ENCODE measurements at places on chromosomes 2 and 18. TPM values are rescaled to one million over a fixed set of nuclear protein-coding genes. Genes with fewer than 3 reads are reported as not detected.
A peak's percentile ranks its signal among the peaks of the same experiment; 100 is the strongest.

- no peak for DNase-seq
- H3K36me3 ChIP-seq, result no peaks in the 10 kb centered on the region
- no peaks in the 10 kb centered on the region for H3K4me1 ChIP-seq
These were observed 69.7 kb upstream of the BOD1L2 start for GRCh38 chr18:57077005-57077765.

- H3K27ac ChIP-seq, result no peak overlapping the region
- no peaks in the 10 kb centered on the region for H3K36me3 ChIP-seq
- H3K4me3 ChIP-seq, result no peak overlapping the region
- no peak for DNase-seq
These were observed 312.0 kb upstream of the ETAA1 start for GRCh38 chr2:67085146-67085545.

DNA sequence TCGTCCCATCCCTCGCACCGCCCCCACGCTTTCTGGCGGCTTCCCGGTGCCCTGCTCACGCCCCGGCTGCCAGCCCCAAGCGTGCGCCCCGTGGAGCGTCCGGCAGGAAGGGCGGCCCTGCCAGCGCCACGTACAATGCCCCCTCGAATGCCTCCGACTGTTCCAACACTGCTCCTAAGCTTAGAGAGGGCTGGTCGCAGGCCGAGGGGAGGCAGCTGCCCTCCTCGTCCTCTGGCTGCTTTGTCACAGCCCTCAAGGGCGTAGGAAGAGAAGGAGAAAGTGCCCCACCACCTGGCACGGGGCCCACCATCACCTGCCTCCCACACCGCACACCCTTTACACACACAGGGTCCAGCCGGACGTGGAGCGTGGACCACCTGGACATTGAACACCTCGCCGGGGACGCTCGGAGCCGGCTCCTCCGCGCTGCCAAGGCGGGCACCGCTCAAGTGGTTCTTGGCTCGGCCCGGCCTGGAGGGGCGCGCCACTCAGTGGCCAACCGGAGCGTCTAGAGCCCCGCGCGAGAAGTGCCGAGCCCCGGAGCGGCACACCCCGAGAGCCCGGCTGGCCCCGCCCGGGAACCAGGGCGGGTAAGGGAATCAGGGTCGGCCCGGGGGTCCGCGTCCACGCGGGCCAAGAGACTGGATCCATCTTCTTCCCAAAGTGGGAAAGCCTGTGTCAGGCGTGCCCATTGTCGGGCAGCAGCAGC, 830 bp downstream of the DNER start:
- peaks cover 15% of the 10 kb centered on the region for H3K4me1 ChIP-seq
- no peak overlapping the region for H3K27ac ChIP-seq
- H3K4me3 ChIP-seq, result peak overlapping the region; percentile 33
- DNase-seq, result no peak
- peaks cover 61% of the 10 kb centered on the region for H3K27me3 ChIP-seq
- no peaks in the 10 kb centered on the region for H3K36me3 ChIP-seq

DNA sequence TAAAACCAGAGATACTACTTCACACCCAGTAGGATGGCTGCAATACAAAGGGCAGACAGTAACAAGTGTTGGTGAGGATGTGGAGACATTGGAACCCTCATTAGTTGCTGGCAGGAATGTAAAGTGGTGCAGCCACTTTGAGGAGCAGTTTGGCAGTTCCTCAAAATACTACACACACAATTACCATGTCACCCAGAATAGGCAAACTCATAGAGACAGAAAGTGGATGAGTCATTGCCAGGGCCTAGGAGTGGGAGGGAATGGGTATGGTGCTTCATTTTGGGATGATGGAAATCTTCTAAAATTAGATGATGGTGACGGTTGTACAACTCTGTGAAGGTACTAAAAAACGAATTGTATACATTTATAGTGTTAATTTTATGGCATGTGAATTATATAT, 54.8 kb downstream of the ATP9B start:
- peaks cover 4% of the 10 kb centered on the region for H3K4me1 ChIP-seq
- no peak overlapping the region for H3K4me3 ChIP-seq
- H3K27ac ChIP-seq, result no peak overlapping the region

DNA sequence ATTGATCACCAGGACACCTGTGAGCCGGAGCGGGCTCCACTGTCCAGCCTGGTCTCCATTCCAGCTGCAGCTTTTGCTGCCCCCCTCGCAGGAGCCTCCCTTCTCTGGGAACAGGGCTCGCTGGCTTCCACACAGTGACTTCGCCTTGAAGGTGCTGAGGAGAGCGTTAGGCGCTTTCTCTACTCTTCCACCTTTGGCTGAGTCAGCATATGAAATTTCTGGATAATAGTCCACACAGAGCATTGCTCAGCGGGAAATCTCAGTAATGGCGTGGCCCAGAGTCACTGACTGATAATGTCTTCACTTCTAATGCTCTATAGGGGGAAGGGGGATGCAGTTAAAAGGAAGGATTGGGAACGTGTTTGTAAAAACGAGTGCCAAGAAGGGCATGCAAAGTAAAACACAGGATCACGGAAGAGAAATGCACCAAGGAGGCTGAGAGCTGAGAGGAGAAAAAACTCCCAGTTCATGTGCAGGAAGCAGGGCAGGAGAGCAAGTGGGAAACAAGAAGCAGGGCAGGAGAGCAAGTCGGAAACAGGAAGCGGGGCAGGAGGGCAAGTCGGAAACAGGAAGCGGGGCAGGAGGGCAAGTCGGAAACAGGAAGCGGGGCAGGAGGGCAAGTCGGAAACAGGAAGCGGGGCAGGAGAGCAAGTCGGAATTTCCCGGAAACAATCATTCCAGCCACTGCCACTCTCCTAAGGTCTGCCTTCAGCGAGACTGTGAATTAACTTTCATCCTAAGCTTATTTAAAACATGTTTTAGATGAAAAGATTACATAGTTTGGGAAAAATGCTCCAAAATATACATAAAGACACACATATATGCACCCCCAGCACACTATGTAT, 77.7 kb downstream of the MYT1L start:
- no peaks in the 10 kb centered on the region for H3K27me3 ChIP-seq
- DNase-seq, result peak; percentile 42
- no peak overlapping the region for H3K27ac ChIP-seq
- no peaks in the 10 kb centered on the region for H3K4me1 ChIP-seq

Gene PSD4
- total RNA-seq, result 37.8 TPM

GRCh38 chr2:26347286-26347865, 787 bp upstream of the ADGRF3 start:
- DNase-seq, result no peak
- peak overlapping the region; percentile 85 for H3K4me3 ChIP-seq
- H3K36me3 ChIP-seq, result no peaks in the 10 kb centered on the region
- H3K4me1 ChIP-seq, result peaks cover 33% of the 10 kb centered on the region
- no peaks in the 10 kb centered on the region for H3K27me3 ChIP-seq

DNA sequence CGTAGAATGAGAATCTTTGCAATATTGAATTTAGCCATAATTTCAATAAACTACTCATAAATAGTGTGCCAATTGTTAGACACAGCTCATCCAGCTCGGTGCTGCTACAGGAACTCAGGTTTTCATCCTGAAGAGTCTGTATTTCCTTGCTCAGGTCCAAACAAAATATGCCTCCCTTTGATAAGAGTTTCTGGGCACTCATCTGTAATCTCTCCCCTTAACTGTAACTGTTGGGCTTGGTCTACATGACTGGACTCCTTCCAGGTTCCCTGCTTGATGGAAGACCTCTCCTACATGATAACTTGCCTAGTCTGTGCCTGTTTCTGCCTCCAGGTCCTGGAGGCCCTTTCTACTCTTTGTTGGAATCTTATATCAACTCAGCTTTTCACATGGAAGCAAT, 57.9 kb downstream of the GCA start:
- no peaks in the 10 kb centered on the region for H3K27me3 ChIP-seq
- no peaks in the 10 kb centered on the region for H3K4me1 ChIP-seq
- no peak overlapping the region for H3K4me3 ChIP-seq
- DNase-seq, result no peak
- H3K27ac ChIP-seq, result no peak overlapping the region

GRCh38 chr2:119426396-119426675, 5.3 kb upstream of the TMEM37 start:
- H3K4me1 ChIP-seq, result peaks cover 48% of the 10 kb centered on the region
- H3K36me3 ChIP-seq, result no peaks in the 10 kb centered on the region

DNA sequence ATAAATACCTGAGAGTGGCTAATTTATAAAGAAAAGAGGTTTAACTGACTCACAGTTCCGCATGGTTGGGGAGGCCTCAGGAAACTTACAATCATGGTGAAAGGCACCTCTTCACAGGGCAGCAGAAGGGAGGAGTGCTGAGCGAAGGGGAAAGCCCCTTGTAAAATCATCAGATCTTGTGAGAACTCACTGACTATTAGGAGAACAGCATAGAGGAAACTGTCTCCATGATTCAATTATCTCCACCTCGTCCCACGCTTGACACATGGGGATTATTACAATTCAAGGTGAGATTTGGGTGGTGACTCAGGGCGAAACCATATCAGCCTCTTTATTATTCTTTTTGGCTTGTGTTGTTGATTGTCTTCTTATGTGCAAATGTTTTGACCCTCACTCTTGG, 76.2 kb downstream of the WDR7 start:
- no peaks in the 10 kb centered on the region for H3K4me1 ChIP-seq
- H3K36me3 ChIP-seq, result no peaks in the 10 kb centered on the region
- H3K4me3 ChIP-seq, result no peak overlapping the region

- no peaks in the 10 kb centered on the region for H3K36me3 ChIP-seq
- no peak overlapping the region for H3K4me3 ChIP-seq
- DNase-seq, result no peak
These were observed 206.9 kb downstream of the ARL4C start for GRCh38 chr2:234289834-234290590.

- no peak overlapping the region for H3K27ac ChIP-seq
- no peaks in the 10 kb centered on the region for H3K4me1 ChIP-seq
- DNase-seq, result no peak
- H3K27me3 ChIP-seq, result no peaks in the 10 kb centered on the region
- no peaks in the 10 kb centered on the region for H3K36me3 ChIP-seq
These were observed 354.8 kb downstream of the MEIS1 start for GRCh38 chr2:66789741-66790140.

Gene SCN7A
- total RNA-seq, result 97.1 TPM

- no peaks in the 10 kb centered on the region for H3K27me3 ChIP-seq
- no peaks in the 10 kb centered on the region for H3K36me3 ChIP-seq
- H3K4me1 ChIP-seq, result no peaks in the 10 kb centered on the region
- no peak overlapping the region for H3K4me3 ChIP-seq
- DNase-seq, result no peak
These were observed 139.5 kb downstream of the MYO5B start for GRCh38 chr18:50055488-50055887.

Gene SLC14A1
- 6.0 TPM for total RNA-seq

DNA sequence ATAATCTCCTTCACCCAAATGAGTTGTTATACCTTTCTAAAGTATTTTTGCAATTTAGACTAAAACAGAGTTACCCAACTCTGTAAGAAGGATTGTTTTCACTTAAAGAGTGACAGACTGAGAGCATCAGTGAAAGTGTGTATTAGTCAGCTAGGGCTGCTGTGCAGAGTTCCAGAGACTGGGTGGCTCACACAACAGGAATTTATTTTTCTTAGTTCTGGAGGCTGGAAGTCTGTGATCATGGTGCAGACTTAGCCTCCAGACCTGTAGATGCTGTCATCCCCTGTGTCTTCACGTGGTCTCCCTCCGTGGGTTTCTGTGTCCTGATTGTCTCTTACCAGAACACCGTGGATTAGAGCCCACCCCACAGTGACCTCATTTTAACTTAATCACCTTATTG, 40.0 kb downstream of the BCL2L11 start:
- H3K36me3 ChIP-seq, result peaks cover 26% of the 10 kb centered on the region
- peaks cover 21% of the 10 kb centered on the region for H3K4me1 ChIP-seq
- no peak for DNase-seq
- no peaks in the 10 kb centered on the region for H3K27me3 ChIP-seq

DNA sequence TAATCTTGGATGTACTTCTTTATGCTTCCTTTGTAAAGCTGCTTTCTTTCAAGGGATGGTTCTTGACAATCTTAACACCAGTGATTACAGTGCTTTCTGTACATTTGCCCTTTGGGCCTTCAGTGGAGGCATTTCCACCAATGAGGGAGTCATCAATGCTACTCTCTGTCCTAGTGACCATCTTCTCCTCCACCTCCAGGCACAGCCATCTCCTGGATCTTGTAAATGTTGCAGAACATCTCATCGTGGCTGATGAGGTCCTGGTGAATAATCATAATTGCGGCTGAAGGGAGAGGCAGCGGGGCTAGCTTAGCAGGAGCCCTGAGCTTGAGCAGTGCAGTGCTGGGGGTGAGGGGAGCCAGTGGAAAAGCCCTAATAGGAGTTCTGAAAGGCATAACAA, 32.5 kb downstream of the IDH1 start:
- no peaks in the 10 kb centered on the region for H3K4me1 ChIP-seq
- no peaks in the 10 kb centered on the region for H3K27me3 ChIP-seq
- no peak for DNase-seq
- no peaks in the 10 kb centered on the region for H3K36me3 ChIP-seq
- H3K27ac ChIP-seq, result no peak overlapping the region

Gene SLC4A3
- 2.9 TPM for total RNA-seq

Gene ZNF385B
- 62.3 TPM for total RNA-seq

- no peaks in the 10 kb centered on the region for H3K4me1 ChIP-seq
- no peak overlapping the region for H3K27ac ChIP-seq
- H3K27me3 ChIP-seq, result no peaks in the 10 kb centered on the region
- H3K36me3 ChIP-seq, result no peaks in the 10 kb centered on the region
- H3K4me3 ChIP-seq, result no peak overlapping the region
These were observed 444.9 kb upstream of the MAP2 start for GRCh38 chr2:208978946-208979345.

Gene FLACC1
- 3.6 TPM for total RNA-seq

Gene CCL20
- 4.9 TPM for total RNA-seq

GRCh38 chr18:74582642-74583041, 15.0 kb upstream of the ZNF407 start:
- no peak for DNase-seq
- H3K4me1 ChIP-seq, result no peaks in the 10 kb centered on the region
- H3K27me3 ChIP-seq, result peaks cover 12% of the 10 kb centered on the region
- H3K36me3 ChIP-seq, result no peaks in the 10 kb centered on the region

Gene FAM228A
- 0.64 TPM for total RNA-seq

DNA sequence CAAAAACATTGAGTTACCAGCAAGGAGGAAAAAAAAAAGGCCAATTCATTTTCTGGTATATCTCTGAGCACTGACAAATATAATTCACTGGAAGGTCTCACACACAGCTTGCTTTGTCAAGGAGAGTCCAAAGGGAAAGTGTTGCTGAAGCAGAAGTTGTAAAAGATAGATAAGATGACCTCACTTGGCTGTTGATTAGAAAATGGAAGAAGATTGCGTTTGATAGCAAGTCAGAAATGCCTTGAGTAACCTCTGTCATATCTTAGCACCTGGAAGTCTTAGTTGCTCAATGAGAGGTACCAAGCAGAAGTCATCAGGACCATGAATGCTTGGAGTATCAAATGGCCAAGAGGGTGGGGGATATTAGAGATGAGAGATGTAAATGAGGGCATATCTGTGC, 105.2 kb downstream of the FSHR start:
- H3K4me3 ChIP-seq, result no peak overlapping the region
- no peaks in the 10 kb centered on the region for H3K4me1 ChIP-seq
- H3K27ac ChIP-seq, result no peak overlapping the region
- DNase-seq, result no peak
- no peaks in the 10 kb centered on the region for H3K36me3 ChIP-seq

DNA sequence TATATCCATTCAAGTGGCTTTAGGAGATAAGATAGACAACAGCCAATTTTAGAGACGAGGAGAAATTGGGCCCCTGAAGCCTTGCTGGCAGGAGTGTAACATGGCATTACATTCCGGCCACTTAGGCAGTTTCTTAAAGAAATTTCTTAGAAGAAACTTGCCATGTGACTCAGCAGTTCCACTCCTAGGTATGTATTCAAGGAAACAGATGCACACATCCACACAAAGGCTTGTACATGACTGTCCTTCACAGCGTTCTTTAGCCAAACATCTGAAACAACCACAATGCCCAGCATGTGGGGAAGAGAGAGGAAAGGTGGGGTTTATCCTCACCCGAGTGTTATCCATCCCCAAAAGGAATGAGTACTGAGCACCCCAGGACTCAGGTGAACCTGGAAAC, 107.1 kb downstream of the NFATC1 start:
- H3K27me3 ChIP-seq, result no peaks in the 10 kb centered on the region
- no peak overlapping the region for H3K4me3 ChIP-seq
- no peaks in the 10 kb centered on the region for H3K36me3 ChIP-seq
- H3K27ac ChIP-seq, result no peak overlapping the region

Measured in upper lobe of right lung (tissue), 1 donor.